Left colon (tissue), 2 donors: ENCODE measurements at places on chromosomes 13 and 19.

DNA sequence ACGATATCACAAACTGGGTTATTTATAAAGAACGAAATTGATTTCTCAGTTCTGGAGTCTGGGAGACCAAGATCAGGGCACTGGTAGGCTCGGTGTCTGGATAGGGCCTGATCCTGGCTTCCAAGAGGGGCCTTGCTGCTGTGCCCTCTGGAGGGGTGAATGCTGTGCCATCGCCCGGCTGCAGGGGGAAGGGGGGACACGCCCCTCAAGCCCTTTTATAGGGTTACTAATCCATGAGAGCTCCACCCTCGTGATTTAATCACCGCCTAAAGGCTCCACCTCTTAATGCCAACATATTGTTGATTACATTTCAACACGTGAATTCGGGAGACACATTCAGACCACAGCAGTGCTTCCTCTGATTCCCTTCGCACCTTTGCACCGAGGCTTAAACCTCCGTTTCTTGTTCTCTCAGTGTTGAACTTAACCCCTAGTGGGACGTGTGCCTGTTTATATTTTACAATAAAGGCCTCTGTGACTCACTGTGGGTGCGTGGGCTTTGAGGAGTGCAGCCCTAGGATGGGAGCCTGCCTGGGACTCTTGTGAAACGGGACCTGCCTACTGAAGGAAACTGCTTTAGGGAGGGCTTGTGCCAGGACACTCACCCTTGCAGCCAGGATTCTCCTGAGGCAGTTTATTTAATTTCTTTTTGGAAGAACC is 52.4 kb upstream of the SPATA13 start:
- no peak for DNase-seq

GRCh38 chr13:37752146-37752545 is 117.4 kb downstream of the TRPC4 start:
- DNase-seq, result no peak

GRCh38 chr13:44435919-44436510 is 62.4 kb downstream of the SERP2 start:
- DNase-seq, result no peak

DNA sequence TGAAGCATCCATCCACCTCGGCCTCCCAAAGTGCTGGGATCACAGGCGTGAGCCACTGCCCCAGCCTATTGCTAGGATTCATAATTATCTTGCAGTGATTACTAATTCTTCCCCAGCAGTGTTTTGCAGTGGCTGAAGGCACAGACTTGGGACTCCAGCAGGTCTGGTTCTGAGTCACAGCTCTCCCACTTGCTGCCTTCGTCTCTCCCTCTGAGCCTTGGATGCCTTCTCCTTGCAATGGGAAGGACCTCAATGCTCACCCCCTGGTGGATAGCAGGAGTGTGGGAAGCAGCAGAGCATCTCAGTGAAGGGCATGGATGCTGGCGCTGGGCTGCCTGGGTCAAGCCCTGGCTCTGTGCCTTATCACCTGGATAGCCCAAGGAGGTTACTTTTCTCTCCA is 37.6 kb upstream of the SHKBP1 start:
- no peak for DNase-seq

DNA sequence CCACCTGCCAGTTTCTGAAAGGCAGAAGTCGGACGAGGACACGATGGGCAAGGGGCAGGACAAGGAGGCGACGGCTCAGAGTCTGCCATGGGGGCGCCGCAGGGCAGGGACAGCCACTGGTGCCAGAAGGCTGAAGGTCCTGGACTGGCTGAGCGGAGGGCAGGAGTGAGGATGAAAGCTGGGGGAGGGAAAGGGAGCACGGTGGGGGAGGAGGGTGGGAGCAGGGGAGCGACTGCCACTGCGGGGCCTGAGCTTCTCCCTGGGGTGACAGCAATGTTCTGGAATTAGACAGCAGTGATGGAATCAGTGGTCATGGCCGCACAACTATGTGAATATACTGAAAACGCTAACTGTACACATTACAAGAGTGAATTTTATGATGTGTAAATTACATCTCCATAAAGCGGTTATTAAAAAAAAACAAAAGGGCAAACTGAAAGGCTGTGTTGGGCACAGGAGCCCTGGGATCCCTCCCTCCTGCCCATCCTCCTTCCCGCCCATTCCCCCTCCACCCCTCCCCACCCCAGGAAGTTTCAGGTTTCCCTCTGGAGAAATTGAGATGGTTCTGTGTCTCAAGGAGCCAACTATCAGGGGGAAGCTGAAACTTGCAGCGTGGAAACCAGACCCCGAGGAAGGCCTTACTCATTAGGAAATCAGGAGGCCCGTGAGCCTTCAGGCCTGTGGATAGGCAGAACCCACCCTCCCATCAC is 15.9 kb downstream of the MLLT1 start:
- DNase-seq, result no peak

DNA sequence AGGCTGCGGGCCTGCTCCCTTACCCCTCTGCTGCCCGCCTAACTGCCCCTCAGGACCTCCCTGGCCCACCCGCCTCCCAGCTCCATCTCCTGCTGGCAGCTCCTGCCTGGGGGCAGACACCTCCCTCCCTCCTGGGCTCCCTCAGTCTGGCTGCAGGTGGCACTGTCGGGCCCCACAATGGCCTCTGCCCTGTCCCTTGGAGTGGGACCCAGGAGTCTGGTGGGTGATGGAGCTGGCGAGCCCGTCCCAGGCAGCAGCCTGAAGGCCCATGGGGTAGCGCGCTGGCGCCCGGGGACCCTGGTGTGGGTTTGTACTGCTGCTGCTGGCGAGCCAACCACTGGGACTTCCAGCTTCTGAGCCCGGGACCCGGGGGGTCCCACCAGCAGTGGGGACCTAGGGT is 83.6 kb downstream of the KDM4B start:
- no peak for DNase-seq

GRCh38 chr13:73741742-73742141 is 392.5 kb downstream of the KLF12 start:
- no peak for DNase-seq

GRCh38 chr13:24203273-24203672 is 42.8 kb downstream of the SPATA13 start:
- DNase-seq, result no peak

DNA sequence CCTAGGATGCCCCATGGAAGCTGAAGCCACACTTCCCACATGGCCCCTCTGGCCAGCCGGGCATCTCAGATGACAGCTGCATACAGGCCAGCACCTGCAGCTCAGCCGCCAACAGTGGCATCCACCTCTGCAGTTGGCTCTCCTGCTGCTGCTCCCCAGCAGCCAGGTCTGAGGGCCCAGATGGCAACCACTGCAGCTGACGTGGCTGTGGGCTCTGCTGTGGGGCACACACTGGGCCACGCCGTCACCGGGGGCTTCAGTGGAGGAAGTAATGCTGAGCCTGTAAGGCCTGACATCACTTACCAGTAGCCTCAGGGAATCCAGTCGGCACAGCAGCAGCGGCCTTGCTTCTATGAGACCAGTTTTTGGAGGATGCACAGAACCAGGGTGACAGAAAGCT is 45.3 kb upstream of the LSM14A start:
- DNase-seq, result no peak

DNA sequence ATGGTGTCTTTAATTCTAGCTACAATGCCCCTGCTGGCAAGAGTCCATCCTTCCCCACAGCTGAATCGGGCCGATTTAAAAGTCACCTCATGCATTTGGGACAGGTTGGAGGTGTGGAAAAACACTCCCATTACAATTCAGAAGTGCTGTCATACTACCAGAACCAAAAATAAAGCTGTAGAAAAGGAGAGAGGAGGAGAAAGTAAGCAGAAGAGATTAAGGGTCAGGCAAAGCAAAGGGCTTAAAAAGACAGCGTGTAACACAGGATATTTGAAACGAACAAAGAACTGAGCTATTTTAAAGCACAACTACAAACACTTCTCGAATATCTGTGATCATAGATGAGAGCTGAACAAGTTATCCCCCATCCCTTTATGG is 90.4 kb downstream of the FGF14 start:
- DNase-seq, result no peak

DNA sequence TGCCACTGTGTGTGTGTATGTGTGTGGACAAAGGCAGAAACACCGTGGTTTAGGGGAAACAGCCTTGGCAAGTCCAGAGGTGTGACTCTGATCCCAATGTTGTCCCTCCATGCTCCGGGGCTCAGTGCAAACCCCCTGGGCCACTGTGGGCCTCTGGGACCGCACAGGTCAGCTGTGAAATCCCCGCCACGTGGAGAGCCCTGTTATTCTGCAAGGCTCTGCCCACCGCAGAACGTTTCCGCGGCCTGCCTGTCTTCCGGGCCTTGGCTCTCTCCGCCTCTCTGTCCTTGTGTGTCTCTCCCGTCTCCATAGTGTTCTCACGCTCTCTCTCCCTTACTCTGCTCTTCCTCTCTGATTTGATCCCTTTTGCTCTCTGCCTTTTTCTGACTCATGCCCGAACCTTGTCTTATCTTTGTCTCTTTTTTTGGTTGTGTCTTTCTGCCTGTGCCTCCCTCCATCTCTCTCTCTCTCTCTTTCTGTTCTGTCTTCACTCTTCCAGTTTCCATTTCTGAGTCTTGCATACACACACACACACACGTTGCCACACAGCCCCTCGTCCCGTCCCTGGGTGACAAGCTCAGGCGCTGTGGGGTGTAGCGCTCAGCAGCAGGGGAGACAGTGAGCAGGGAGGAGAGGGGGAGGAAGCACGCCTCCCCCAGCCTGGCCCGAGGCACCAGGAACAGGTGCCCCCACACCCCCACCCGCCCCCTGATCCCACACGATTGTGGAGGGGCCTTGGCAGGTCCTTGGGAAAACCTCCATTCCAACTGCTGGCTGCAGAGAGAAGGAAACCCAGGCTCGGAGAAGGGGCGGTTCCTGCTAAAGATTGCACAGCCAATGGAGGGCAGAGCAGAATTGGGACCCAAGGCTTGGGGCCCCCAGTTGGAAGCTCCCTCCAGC is 3.0 kb downstream of the TTYH1 start:
- DNase-seq, result no peak

DNA sequence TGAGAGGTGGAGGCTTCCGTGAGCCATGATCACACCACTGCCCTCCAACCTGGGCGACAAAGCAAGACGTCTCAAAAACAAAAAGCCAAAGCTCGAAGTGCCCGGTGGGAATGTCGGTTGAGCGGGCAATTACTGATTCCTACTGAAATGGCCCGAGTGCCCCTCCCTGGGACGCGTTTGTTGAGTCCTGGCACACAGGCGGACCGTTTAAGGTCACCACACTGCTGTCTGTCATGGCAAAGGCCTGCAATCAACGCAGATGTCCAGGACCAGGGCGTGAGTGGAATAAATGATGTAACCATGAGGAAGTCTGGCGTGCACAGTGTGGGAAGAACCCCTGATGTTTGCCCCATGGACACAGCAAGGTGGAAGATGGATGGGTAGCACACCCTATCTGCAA is 19.2 kb upstream of the C2CD4C start:
- no peak for DNase-seq

DNA sequence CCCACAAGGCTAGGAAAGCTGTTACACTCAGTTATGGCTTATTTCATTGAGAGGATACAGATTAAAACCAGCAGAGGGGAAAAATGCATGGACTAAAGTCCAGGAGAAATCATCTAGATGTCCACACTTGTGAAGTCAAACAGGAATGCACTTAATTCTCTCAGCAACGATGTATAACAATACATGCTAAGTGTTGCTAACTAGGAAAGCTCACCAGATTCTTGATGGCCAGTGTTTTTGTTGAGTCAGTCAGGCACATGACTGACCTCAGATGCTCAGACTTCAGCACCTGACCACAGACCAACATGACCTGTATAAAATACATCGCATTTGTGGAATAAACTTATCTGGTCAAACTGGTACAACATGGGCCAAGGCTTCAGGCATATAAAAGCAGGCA is 470.2 kb upstream of the PRR20A start:
- DNase-seq, result no peak

DNA sequence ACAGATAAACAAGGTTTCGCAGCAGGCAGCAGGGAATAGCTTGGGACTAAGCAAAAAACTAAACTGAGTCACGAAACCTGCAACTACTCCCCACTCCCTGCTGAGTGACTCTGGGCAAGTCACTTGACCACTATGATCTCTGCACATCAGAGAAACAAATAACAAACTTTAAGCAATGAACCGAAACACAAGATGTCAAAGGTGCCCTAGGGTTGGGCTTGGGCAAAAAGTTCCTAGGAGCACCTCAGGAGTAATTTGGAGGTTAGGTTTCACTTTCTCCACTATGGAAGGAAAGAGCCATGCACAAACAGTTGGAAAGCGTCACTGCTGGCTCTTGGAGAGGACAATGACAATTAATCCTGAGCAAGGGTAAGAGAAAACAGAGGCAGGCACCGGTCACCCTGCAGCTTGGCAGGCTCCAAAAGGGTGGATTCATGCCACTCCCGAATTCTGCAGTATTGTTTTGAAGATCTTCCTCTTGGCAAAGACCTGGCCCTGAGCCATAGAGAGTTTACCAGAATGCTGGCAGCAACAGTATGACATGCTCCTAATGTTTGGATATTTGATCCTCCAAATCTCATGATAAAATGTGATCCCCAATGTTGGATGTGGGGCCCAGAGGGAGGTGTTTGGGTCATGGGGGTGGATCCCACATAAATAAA is 60.3 kb downstream of the CRYL1 start:
- no peak for DNase-seq

DNA sequence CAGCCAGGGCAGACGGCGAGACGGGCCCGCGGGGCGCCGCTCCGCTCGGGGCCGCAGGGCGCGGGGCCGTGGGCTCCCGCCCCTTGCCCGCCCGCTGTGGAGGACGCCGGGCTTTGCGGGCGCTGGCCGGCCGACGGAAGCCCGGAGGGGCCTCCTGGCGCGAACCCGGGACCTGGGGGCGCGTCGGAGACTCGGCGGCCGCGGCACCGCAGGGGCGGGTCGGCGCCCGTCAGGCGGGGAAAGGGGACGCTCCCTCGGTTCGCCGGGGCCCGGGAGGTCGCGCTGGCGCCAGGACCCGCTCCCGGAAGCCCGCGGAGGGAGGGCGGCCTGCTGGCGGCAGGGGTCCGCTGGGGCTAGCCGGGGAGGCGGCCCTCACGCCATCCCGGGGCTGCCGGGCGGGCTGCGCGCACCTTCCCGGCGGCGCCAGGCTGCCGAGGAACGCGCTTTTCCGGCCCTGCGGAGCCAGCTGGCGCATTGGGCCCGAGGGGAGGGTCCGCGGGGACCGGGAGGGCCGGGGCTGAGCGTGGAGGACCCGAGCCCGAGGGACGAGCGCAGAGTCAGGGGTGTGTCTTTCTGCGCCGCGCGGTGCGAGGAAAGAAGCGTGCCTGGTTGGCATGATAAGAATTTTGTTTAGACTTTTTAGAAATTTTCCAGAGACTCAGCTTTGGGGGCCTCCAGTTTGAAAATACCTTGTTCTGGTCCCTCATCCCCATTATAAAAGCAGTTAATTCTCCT is 511 bp downstream of the GARRE1 start:
- DNase-seq, result peak; percentile 53

- no peak for DNase-seq
These were observed 12.5 kb downstream of the FZR1 start for GRCh38 chr19:3518659-3519058.

GRCh38 chr13:112892426-112893206 is 76.4 kb upstream of the MCF2L start:
- DNase-seq, result peak; percentile 63

- DNase-seq, result no peak
These were observed 10.8 kb downstream of the SH3GL1 start for GRCh38 chr19:4389511-4390016.

GRCh38 chr13:96020155-96020575 is 33.0 kb downstream of the UGGT2 start:
- DNase-seq, result no peak
